ENCODE measurements at places on chromosomes 1 and 21.

DNA sequence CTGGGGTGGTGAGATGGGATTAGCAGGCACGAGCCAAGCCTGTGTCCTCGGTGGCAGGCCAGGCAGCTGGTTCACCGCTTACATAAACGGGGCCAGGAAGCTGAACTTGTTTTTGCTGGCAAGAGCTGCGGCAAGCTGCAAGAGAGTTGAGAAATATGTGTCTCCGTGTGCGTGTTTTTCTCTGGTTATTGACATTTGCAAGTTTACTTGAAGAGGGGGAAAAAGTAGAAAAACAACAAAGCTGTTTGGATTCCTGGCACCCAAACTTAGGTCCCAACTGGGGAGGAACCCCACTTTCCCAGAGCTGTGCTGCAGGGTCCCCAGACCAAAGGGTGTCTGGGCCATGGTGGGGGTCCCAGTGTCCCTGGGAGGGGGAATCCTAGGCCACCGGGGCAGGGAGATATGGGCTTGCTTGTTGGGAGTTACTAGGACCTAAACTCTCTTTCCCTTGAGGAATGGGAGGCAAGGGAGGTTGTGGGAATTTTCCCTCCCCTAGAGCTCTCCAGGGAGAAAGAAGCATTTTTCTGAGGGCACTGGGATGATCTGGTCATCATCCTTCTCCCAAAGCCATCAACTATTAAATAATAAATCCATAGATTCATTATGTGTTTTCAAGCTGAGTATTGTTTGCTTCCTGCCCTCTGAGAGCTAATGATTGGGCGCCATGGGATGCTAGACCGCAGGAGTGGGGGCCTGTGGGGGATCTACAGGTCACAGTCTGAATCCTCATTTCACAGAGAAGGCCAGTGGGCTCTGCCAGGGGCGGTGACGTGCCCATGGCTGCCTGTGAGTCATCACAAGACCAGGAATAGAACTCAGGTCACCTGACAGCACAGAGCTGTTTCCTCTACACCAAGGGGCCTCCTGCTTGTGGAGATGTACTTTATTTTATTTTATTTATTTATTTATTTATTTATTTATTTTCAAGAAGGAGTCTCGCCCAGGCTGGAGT, 14.8 kb downstream of the IL6R start:
- DNase-seq = peak; percentile 41

DNA sequence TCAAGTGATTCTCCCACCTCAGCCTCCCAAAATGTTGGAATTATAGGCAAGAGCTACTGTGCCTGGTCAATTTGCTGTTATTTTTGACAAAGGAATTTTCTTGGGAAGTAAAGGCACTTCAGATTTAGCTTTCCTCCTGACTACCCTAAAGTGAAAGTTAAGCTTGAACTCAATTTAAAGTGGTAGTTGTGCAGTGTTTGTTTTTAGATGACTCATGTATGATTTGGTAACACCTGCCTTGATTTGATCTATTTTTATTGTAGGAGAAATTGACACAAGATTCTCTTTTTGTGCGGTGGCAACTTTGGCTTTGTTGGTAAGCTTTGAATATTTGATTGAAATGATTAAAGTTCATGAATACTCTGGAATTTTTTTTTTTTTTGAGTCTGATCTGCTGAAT, 5.0 kb downstream of the RABGGTB start:
- no peak for DNase-seq

DNA sequence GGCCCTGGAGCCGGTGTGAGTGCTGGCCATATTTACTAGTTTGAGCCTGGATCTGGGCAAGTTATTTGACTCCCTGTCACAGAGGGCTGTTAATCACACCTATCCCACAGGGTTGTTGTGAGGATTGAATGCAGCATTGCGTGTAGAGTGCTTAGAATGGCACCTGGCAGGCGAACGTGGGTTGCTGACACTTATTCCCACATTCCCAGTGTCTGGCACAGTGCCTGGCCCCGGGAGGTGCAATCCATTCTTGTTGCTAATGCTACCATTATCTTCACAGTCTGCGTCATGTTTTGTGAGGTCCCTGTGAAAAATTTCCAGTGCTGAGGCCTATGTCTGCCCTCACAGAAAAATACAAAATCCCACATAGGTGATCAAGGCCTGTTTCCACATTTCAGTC, 66.1 kb downstream of the CD2 start:
- no peak for DNase-seq

GRCh38 chr21:28445141-28445830, 547.4 kb downstream of the LTN1 start:
- no peak for DNase-seq

DNA sequence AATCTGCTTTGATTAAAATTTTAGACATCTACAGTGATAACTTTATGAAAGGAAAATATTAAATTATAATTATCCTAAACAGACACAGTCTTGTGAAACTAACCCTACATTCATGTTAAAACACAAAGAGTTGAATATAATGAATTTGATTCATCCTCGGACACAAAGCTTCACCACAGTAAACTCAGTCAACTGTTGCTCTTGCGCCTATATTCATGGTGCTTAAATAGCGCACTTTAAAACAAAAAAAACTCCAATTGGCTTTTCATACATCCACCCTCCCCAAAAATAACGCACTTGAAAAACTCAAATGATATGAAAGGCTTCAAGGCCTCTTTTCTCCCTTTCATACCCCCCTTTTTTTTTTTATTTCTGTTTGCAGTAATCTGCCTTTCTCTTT, 260.3 kb downstream of the FAF1 start:
- no peak for DNase-seq

- no peak for DNase-seq
Measured at GRCh38 chr1:184512724-184513123, 125.9 kb downstream of the C1orf21 start.

DNA sequence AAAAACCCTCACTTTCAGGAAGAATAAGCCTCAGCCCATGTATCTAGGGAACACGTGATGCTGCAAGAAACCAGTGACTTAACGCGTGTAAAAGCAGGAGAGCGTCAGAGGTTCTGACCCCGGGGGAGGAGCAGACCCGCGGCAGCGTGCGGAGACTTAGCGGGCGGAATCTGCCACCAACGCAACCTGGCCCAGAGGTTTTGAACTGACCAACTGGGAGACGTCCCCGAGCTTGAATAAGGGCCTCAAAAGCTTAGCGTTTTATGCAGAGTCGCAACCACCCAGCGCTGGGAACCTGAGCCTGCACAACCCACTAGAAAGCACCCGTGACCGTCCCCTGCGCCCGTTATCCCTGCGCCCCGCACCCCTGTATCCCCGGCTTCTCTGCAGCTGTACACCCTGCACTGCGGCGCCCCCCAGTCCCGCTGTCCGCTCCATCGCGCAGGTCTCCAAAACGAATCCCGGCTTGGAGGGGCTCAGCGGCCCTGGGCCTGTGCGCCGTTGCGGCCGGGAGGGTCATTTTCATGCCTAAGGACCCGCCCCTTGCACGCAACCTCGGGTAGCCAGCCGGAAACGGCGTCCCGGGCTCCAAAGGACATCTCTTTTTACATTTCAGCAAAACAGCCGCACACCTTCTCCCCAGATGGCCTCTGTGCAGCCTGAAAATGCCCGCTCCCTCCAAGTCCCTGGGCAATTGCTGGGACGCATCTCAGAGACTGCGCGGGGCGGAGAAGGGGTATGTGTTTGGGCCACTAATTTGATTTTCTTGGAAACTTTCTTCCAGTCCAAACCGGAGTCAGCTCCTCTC, 29.4 kb upstream of the TRIM17 start:
- DNase-seq = no peak

DNA sequence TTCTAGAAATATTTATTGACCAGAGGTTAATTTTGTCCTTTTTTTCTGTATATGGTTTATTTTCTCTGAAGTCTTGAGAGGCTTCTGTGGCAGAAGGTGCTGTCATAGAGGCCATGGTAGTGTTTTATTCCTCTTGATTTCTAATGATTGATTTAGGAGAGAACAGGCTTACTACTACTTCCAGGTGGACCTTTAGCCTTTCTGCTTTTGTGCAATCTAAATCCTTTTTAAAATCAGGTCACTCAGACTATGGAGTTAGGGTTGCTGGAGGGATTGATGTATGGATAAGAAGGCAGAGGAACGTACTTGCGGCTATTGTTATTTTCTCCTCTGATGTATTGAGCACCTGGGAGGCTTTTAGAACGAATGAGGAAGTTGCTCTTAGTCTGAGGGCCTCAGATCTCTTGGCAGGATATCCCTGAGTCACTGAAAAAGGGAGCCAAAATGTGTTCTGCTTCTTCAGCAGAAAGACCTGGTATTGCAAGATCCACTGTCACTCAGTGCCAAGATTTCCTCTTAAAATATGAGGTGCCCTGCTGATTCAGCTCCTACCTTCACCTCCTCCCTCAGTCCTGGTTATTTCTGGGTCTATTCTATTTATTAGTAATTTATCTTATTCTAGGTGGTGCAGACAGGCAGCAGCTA, 277.4 kb downstream of the ZNF648 start:
- no peak for DNase-seq

GRCh38 chr1:201754353-201754752, 74.6 kb upstream of the IPO9 start:
- no peak for DNase-seq

DNA sequence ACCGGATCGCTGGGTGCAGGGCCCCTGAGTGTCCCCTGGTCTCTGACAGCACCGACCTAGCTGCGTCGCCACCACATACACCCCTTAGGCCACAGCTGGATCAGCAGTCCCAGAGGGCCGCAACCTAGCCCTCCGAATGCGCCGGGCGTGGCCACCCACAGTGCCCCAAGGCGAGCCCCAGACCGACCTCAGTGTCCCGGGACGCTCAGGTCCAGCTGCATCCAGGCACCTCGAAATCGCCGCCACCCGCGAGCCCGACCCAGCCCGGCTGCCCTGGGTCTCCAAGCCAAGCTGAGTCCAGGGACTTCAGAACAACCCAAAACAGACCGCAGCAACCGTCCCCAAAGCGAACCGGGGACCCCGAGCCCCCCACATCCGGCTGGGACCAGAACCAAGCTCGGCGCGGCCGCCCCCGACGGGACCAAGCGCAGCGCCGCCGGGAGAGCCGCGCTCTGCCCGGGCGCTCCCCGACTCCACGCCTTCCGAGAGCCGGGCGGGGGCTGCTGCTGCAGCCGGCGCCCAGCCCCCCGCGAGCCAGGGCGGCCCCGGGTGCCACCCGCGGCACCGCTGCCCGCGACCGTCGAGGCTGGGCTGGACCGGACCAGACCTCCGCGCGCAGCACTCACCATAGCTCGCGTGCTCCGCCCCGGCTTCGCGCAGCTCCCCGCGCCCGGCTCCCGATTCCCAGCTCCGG, 54.6 kb upstream of the ECE1 start:
- no peak for DNase-seq

GRCh38 chr1:205645519-205645918, 13.7 kb upstream of the ELK4 start:
- no peak for DNase-seq

- no peak for DNase-seq
Measured at GRCh38 chr1:97297611-97298010, 576.0 kb downstream of the PTBP2 start.

All from activated T-helper 9 cell treated with anti-CD3 and anti-CD28 coated beads, Interleukin-2, amount 50 U/mL, for 16 hours (primary cell).